MM.1S (cell line): ENCODE measurements at places on chromosomes 6 and 20.

- peak; percentile 92 for DNase-seq
These were observed 207.6 kb downstream of the OGFRL1 start for GRCh38 chr6:71496018-71496721.

DNA sequence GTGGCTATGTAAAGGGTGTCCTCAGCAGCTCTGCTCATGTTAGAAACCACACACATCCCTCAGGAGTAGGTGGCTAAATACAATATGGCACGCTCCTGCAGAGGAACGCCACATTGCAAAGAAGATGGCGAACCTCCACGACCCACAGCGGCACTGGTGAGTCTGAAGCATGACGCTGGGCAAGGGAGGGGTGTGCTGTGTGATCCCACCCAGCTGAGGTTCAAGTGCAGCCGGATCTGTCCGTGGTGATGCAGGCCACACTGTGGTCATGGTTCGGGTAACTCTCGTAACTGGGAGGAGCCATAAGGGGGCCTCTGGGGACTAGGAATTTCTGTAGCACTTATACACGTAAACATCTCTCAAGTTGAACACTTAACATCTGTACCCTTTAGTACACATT lies 23.4 kb upstream of the APMAP start:
- DNase-seq, result no peak

- no peak for DNase-seq
These were observed 109.6 kb upstream of the CARMIL1 start for GRCh38 chr6:25169553-25169952.

DNA sequence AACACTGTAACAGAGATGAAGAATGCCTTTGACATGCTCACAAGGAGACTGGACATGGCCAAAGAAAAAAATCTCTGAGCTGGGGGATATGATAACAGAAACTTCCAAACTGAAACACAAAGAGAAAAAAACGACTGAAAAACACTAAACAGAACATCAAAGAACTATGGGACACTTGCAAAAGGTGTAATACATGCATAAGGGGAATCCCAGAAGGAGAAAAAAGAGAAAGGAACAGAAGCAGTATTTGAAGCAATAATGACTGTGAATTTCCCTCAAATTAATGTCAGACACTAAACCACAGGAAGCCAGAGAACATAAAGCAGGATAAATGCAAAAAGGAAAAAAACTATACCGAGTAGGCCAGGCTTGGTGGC lies 117.4 kb upstream of the ARID1B start:
- no peak for DNase-seq

DNA sequence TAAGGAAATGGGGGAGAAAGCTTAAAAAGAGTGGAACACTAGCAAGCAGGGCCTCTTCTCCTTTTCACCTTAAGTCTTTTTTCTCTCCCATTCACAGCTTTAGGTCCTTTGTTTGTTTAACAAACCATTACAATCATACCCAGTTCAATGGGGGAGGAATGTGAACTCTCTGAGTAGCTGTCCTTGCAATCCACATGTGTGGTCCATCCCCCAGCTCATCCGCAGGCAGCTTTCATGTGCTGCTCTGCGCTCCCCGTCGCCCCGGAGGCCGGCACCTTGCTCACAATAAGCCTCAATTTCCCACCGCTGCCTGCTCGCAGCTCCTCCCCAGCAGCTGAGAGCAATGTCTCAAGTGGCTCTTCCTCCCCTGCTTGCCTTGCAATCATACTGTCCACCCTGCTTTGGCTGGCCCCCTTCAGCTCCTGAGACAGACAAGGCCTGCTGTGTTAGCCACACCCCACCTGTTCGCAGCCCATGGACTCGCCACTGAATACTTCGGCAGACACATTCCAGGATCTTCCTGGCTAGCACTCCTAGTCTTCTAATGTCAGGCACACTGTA lies 49.1 kb downstream of the PLAGL1 start:
- no peak for DNase-seq

DNA sequence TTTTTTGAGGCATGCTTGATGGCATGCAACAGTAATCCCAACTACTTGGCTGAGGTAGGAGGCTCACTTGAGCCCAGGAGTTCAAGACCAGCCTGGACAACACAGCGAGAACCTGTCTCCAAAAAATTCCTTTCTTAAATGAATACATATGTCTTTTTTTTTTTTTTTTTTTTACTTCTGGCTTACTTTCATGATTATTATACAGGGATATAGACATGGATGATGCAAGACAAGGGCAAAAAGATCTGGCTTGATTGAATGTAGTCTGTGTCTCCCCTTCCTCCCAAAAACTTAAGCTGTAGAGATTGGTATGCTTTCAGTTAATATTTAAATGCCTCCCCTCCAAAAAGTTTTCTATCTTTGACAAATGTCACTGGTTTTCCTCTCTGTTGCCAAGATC lies 7.6 kb downstream of the SNX3 start:
- DNase-seq, result no peak

GRCh38 chr6:3229566-3230178 lies 2.2 kb upstream of the TUBB2B start:
- DNase-seq, result peak; percentile 15

DNA sequence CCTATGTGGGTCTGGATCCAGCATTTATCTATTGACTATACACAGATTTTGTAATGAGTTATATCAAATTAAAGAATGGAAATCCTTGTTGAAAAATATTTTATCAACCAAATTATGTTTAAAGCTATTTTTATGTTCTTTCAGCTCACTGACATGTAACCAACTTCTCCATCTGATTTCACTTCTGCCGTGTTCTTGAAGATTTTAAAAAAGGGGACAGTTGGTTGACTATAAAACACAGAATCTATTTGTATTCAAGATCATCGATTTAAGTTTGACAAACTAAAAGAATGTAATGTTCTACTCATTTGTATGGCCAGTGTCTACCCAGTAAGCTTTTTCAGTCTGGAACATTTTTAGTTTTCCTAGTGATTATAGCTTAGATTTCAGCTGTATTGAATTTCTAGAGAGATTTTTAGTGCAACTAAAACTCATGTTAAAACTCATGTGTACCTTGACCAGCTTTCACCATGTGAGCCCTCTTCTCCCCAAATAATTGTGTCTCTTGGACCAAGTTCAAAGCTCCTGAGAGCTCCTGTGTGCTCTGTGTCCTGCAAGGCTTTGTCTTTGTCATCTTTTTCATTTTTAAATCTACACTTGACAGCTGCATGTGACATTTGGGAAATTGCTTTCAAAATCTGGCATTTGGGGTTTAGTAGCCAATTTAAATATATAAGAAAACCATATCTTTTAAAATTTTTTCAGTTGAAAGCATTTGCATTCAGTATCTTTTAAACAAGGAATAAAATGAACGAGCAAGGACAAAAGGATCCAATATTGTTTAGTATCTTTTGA lies 118.4 kb upstream of the TIAM2 start:
- DNase-seq, result no peak

- DNase-seq, result no peak
These were observed 22.1 kb upstream of the ADGRF1 start for GRCh38 chr6:47064274-47064673.
